ENCODE measurements at places on chromosomes 2 and 18.

GRCh38 chr18:36675076-36675475 is 153.7 kb downstream of the TPGS2 start:
- no peak for DNase-seq

- no peak for DNase-seq
Measured at GRCh38 chr2:6770006-6770405, 95.7 kb downstream of the CMPK2 start.

- no peak for DNase-seq
Measured at GRCh38 chr18:35110059-35110458, 68.8 kb downstream of the MAPRE2 start.

DNA sequence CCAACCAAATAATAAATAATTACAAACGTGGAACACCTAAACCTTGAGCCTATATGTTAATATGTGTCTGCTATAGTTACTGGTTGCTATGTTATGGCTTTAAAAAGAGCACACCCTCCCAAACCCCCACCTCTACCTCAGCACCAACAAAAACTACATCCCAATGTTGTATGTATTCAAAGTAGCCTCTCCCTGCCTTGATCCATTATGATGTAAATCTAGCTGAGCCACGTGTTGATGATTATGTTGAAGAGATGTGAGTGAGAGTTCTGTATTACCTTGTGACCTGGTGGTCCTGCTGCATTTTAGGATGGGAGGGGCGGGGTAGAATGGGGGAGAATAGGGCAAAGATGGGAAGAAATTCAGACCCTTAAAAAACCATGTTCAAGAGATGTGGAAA is 4.8 kb downstream of the MFSD6 start:
- no peak for DNase-seq

DNA sequence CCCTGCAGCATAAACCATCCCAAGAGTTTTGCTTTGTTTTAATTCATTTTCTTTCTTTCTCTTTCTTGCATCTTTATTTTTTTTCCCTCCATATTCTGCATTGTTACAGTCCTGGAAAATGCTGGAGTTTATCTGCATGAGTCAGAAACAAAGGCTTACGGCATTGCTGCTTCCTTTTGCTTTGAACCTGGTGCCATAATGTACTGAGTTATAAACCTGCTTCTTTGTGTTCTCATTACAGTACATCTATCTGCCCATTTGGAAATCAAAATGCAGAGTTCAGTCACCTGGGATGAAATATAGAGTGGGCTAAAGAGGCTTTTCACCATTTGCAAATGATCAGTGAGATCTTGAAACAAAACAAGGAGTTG is 1009.2 kb upstream of the FANCL start:
- DNase-seq, result no peak

GRCh38 chr18:46899274-46899948 is 17.9 kb downstream of the PIAS2 start:
- no peak for DNase-seq

- DNase-seq, result no peak
Measured at GRCh38 chr2:153495725-153496124, 17.2 kb upstream of the RPRM start.

DNA sequence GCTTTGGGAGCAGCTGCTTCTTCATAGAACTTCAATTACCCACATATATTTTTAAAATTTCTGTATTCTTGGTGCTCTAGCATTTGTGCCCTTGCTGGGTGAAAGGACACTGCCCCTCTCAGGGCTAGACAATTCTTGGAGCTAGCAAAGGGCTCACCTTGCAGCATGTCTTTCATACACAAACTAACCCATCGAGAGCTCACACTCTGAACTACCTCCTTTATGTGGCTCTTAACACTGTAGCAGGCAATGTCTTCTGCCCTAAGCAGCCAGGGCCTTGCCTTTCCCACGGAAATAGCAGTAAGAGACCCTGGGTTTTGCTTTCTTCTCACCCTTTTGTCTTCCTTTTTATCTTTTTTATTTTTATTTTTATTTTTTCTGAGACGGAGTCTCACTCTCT is 234.0 kb downstream of the ACTR3 start:
- DNase-seq, result no peak

GRCh38 chr2:43524177-43524965 is 71.5 kb downstream of the THADA start:
- no peak for DNase-seq

GRCh38 chr2:171319164-171319810 is 114.5 kb downstream of the METTL8 start:
- no peak for DNase-seq

GRCh38 chr2:196117214-196117705 is 48.6 kb upstream of the DNAH7 start:
- DNase-seq, result no peak

GRCh38 chr2:136328207-136328795 is 210.4 kb upstream of the CXCR4 start:
- DNase-seq, result no peak

DNA sequence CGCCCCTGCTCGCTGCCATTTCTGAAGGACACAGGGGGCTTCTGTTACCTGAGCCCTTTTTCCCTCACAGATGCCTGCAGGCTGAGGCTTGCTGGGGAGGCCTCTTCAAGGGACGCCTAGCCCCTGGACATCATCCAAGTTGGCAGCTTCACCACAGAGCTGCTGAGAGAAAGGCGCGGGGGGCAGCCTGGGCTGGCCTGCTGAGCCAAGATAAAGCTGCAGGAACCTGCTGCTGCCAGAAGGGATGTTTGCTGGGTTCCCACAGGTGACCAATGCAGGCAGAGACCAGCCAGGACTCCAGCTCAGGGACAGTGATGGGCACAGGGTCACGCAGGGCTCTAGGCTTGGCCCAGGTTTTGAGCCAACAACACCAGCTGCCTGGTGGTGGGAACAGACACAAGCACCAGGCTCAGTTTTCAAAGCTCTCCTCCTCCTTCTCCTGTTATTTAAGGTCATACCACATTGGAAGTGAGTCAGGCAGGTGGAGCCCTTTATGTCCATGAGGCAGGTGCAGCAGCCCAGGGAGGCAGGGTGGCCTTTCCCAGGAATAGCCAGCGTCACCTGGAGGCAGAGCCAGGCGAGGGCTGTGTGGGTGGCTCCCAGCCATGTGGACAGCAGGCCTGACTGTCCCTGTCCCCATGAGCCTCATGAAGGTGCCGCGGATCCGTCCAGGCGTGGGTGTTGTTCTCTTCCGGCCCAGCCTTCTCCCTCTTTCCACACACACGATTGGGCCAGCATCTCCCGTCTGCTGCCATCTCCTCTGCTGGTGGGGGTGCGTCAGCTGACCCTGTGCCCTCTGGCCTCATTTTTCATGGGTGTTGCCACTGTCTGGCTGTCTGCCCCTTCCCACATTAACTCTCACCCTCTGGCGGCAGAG is 515.5 kb upstream of the MYT1L start:
- DNase-seq, result no peak

- DNase-seq, result no peak
Measured at GRCh38 chr2:169877398-169877797, 50.1 kb downstream of the UBR3 start.

DNA sequence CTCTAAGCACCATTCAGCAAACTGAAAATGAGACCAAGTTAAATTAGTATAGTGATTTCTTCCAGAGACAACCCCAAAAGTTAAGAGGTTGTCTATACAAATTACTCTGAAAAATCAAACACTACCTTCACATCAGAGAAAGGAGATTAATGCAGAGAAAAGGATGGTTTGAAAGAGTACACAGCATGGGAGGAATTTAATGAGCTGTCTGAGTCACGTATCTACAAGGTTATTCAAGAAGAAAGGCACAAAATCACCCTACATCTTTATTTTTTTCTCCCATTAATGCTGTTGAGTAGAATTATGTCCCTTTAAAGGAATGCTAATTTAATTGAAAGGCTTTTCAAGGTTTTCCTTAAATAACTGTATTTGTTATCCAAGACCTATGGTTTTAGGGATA is 41.1 kb downstream of the LANCL1 start:
- DNase-seq, result no peak

GRCh38 chr2:1686784-1687105 is 57.6 kb downstream of the PXDN start:
- DNase-seq, result no peak

GRCh38 chr2:107312240-107312639 is 426.3 kb upstream of the ST6GAL2 start:
- DNase-seq, result no peak

DNA sequence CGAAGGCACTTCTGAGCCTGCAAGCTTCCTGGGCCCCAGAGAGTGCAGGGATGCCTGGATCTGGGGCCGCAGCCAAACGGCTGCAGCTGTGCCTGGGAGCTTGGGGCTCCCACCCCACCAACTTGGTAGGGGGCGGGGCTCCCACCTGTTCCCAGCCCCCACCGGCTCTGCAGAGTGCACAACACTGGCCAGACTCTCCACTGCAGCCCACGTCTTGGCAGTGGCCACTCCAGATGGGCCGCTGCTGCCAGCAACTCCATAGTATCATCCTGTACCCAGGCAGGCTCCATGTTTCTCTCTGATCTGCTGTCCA is 9.9 kb downstream of the DYSF start:
- no peak for DNase-seq

DNA sequence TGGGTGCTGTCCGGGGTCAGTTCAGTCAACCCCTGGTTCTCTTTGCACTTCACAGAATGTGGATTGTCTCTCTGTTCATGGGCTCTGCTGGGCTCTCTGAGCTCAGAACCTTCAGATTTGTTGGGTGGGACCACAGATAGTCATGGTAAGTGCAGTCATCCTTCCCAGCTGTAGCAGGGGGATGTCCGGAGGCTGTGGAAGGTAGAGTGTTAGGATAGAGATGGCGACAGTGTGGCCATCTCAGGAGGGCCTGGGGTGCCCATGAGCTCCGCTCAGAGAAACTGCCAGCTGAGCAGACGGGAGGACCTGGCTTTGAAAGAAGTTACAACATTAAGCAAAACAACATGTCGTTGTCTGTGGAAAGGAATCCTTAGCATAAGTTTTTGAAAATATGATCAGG is 149.8 kb downstream of the FAM210A start:
- no peak for DNase-seq

DNA sequence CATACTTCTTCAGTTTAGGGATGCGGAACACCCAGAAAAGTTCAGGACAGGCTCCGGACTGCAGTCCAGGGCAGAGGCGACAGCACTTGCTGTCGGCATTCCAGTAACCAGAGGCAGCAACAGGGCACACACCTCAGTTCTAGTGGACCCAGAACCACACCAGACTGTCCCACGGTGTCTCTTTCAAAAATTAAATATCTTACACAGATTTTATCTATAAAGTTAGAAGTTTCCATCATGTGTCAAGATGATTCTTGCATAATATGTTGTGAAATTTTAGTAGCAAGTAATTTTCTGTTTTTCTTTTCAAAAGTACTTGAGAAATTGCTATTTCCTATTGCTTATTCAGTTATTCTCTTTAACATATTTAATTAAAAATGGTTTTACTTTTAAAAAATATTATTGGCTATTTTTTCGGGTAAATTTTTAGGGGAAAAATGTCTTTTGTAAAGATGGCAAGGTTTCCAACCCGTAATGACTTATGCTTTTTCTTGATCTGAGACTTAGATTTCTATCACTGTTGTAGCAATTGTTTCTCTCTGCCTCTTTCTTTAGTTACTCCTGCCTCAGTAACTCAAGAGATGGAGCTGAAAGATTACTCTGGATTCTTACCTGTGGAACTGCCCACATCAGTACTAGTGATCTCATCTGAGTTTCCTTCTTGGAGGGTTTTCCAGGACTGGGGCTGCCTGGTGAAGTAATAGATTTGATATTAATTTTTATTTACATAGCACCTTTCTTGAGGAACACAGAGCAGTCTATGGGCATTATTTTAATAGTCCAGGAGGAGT is 182.7 kb downstream of the LTBP1 start:
- DNase-seq, result no peak

DNA sequence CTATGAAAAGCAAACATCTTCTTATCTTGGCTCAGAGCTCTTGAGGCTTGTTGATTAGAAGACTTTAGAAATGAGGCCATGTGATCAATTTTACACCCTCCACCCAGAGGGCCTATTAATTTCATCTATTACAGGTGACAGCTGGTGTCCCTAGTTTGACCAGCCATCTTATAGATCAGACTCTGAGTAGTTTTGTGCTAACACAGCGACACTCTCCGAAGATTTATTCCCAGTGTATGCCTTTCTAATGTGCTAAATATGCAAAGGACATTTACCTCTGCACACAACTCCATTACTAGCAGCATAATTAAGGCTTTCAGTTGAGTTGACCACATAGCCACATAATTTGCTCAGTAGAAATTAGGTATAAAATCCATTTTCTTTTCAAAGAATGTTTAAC is 2.6 kb upstream of the RFX8 start:
- no peak for DNase-seq

- no peak for DNase-seq
Measured at GRCh38 chr2:241808721-241809382, at the start of gene NEU4. NEU4 (plus strand) TSS chr2:241809193; CDS start chr2:241814485, 5,292 bp downstream.

GRCh38 chr2:14654835-14655282 is 22.3 kb downstream of the LRATD1 start:
- no peak for DNase-seq

- no peak for DNase-seq
Measured at GRCh38 chr2:154704991-154705390, 6.5 kb downstream of the KCNJ3 start.

DNA sequence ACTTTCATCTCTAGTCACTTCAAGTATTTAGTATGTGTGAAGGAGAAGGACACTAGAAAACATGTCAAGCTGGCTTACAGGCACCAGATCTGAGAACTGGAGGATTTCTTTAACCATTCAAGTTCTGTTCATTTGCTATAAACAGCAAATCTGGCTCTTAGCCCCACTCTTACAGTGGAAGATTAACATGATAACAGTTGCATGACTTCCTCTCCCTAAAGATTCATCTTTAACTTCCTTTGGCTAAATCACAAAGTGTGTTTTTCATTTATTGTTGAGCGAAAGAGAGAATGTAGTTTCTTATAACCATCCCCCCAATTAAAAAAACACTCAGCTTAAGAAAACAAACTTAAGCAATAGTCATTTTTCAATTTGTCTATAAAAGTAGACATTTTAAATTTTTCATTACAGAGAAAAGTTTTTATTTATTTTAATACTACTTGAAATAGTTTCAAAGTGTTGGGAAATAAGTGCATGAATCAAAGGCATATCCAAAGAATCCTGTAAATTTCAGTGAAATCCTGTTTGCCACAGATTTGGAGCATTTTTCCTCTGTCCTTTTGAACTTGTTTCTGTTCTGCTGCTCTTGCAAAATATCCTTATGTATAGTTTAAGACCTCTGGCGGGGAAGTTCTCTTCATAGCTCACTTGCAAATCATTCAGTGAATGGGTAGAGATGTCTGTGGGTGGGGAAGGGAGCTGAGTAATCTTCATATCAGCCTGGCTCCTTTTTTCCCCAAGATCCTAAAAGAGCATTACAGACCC is 241.0 kb upstream of the RBBP8 start:
- DNase-seq, result no peak

DNA sequence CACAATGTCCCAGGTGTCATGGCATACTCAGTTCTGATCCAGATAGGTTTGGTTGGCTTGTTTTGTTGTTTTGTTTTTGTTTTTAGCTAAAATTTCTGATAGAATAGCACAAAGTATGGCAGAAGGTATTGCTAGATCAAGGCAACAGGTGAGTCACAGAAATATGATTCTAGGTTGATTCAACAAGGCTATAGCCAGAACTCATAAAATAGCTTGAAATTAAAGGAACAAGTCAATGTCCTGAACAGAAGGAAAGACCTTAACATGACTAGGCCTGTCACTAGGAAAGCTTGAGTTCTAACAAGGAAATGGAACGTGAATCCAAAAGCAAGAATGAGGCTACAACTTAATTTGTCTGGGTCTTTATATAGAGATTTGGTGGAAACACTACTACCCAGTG is 157.1 kb downstream of the GALNT3 start:
- no peak for DNase-seq

- no peak for DNase-seq
Measured at GRCh38 chr2:159131914-159132281, 154.6 kb downstream of the WDSUB1 start.

GRCh38 chr2:40220177-40220925 is 231.5 kb downstream of the SLC8A1 start:
- no peak for DNase-seq

All from effector memory CD4-positive, alpha-beta T cell (primary cell).